Stimulated activated CD8-positive, alpha-beta memory T cell treated with anti-CD3 and anti-CD28 coated beads, Interleukin-2, amount 100 ng/mL, for 1 hour (primary cell): ENCODE measurements at places on chromosomes 3 and 15.

DNA sequence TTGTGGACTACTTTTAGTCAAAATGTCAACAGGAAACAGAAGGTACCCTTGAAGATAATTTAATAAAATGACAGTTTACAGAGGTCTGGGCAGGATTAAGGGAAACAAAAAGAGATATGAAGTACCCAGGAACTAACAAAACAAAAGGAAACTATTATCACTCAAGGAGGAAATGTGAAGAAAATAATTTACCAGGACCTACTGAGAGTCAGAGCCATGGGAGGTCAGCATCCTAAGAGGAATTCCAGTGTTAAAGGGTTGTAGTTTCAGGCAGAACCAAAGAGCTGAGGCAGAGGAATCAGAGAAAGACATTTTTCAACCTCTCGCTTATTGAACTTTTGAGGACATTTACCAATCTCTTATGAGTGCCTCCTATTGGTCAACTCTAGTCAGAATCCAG lies 408.9 kb upstream of the CBLB start:
- no peak for DNase-seq

DNA sequence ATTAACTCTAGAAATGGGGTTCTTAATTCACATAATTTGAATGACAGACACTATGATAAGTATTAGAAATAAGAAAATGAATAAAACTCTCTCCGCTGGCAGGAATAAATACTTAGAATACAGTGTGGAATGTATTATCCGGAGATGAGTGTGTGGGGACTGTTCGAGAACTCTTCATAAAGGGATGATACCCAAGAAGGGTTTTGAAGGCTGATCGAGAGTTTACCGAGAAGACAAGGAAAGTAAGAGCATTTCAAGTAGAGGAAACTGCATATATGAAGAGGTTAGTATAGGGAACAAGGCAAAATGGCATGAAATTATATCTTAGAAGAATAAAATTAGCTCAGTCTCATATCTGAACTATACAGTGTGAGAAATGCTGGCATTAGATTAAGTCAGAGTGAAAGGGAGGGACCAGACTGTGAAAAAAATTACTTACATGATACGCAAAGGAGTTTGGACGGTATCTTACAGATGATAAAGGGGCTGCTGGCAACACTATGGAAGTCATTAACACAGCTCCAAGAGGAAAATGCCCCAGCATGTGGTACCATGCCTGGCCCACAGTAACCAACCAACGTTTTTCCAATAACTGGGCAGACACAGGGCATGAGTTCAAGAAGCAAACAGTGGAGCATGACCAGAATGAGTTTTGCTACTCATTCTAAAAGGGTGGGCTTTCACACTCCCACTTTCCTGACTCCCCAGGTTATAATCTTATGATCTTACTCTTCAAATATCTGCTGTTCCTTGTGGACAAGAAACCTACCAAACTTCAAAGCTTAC lies 6.5 kb downstream of the DCBLD2 start:
- DNase-seq, result no peak

- no peak for DNase-seq
Observed at GRCh38 chr3:134333522-134334181, 40.6 kb downstream of the AMOTL2 start.

DNA sequence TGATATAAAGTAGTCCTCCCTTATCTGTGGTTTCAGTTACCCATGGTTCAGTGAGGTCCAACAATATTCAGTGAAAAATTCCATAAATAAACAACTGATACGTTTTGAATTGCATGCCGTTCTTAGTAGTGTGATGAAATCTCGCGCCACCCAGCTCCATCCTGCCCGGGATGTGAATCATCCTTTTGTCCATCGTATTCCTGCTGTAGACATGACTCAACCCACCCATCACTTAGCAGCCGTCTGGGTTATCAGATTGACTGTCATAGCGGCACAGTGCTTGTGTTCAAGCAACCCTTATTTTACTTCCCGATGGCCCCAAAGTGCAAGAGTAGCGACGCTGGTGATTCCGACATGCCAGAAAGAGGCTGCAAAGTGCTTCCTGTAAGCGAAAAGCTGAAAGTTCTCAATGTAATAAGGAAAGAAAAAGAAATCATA lies 48.0 kb upstream of the MEX3B start:
- no peak for DNase-seq

- DNase-seq, result no peak
Observed at GRCh38 chr3:7074217-7074616, 213.3 kb downstream of the GRM7 start.

GRCh38 chr3:31704591-31705179 lies 172.0 kb downstream of the STT3B start:
- no peak for DNase-seq

DNA sequence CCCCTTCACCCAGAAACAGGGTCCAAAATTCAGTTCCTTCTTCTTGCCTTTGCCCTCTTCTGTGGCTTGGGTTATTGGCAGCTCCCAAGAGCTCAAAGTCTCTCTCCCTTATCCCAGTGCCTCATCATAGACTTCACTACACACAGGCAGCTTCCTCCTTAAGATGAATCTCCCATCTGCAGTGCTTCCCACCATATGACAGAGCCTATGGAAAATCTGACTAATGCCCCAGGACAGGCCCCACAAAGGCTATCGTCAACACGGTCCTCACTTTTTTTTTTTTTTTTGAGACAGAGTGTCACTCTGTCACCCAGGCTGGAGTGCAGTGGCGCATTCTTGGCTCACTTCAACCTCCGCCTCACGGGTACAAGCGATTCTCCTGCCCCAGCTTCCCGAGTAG lies 194.1 kb downstream of the MEX3B start:
- DNase-seq, result no peak

DNA sequence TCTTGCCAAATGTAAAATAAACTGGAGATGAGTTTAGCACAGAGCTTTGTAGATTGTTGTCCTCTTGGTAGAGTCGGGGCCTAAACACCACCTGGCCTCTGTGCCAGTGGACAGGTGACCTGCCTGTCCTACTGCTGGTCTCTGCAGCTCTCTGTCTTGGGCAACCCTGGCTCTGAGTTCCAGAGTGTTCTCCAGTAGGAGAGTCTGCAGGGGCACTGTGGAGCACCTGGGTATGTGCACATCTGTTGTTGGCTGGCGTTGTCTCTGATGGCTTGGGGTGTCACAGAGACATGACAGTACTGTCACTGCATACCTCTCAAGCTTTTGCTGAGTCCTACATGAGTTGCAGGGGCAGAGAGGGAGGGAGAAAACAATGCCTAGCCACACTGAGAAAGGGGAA lies 112.6 kb downstream of the IGF1R start:
- no peak for DNase-seq

DNA sequence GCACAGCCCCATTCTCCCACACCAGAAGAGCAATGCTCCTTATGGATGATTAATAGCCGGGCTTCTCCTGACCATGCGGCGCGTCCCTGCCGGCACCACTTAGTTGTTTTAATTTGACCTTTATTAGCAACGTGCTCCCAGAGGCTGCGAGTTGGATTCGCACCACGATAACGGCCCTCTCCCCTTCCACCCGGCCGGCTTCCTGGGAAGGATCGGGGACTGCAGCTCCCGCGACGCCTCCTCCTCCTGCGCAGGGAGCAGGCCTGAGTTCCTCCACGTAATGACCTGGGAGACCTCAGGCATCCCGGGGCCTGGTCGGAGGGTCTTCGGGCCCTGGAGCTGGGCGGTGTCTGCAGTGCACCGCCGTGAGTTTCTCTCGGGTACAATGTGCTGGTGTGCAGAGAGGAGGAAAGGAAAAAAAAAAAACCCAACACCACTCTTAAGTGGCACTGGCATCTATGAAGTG lies 243.3 kb upstream of the TOPAZ1 start:
- no peak for DNase-seq

GRCh38 chr15:58438956-58439355 lies 7.2 kb downstream of the LIPC start:
- no peak for DNase-seq

GRCh38 chr3:23438657-23439056 lies 235.5 kb downstream of the UBE2E2 start:
- DNase-seq, result no peak

DNA sequence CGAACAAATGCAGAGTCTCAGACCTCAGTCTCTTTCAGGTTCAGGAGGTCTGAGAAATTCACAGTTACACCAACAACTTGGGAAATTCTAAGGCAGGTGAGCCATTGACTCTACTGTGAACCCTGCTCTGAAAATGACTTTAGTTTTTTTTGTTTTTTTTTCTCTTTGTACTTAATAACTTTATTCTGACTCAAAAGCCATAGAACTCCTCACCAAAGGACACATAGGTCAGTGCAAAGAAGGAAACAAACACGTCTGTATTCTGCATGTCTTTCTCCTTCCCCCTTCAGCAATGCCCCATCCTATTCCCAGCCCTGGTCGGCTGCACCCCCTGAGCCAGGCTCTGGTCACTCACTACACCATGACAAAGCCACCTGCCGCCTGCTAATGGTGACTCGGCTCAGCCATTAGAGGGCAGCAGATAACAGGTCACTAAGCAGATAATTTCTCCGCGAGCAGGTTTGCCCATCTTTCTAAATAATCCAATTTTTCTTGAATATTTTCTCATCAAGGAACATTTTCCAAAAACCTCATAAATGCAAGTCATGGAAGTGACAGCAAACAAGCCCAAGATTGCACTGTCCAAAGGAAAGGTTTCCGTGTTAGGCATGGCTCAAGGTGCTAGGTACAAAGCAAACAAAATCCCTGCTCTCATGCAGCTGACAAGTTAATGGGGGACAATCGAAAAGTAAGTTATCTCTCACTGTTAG lies 37.7 kb downstream of the TM4SF4 start:
- DNase-seq, result peak; percentile 9

DNA sequence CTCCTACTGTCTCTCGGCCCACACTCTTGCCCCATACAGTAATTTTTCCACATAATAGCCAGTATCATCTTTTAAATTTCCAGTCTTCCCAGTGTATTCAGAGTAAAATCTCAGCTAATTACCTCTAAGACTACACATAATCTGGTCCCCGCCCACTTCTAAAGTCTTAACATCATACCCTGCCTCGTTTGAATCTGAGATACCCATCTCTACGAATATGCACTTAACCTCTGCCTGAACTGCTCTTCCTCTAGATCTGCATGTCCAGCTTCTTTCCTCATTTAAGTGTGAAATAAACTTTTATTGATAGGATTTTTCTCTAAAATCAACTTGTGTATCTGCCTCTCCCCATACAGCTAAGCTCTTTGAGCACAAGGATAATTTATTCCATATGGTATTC lies 34.6 kb downstream of the COPS2 start:
- DNase-seq, result no peak

GRCh38 chr15:90338532-90338931 lies 13.6 kb upstream of the ZNF774 start:
- no peak for DNase-seq

DNA sequence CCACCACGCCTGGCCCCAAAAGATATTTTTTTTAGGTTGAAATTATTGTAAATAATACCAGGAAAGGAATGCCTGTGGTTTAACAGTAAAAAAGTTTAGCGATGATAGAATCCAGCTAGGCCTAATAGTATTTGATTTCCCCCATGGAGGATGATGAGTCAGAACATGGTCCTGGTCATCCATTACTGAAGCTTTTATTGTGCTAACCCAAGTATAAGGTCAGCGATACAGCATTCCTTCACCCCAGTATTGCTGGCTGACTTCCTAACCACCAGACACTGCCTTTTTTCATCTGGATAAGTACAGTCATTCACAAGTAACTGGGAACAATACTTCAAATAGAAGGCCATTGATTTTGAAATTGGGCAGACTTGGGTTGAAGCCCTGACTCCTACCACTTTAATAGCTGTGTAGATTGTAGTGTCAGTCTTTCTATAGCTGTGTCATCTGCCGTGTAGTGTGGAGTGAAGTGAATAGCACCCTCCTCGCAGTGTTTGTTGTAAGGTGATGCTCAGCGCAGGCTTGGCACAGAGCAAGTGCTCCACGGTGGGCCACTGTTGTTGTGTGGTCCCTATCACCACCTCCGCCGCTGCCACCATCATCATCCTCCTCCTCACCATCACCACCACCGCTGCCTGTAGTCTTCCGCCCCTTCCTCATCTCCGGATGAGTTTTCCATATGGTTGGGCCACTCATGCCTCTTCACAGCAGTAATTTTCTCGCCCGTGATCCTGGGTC lies 436.0 kb upstream of the TPM1 start:
- no peak for DNase-seq

GRCh38 chr15:31338879-31339557 lies 12.4 kb downstream of the KLF13 start:
- no peak for DNase-seq

GRCh38 chr3:89216016-89216739 lies 108.8 kb downstream of the EPHA3 start:
- no peak for DNase-seq

DNA sequence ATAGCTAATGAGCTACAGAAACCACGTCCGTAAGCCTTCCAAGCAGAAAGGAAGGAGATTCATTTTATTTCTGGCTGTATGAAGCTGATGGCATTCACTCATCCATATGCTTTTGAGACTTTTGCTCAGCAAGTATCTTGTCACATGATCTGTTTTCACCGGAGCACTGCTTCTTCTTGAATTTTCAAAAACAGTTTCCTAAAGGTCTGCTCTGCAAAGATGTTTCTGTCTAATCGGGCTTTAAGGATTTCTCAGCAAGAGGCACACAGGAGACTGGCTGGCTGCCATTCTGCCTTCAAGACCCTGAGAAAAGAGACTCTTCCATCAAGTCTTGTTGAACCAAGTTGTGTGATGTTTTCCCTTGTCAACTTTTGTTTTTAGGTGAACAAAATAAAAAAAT lies 289.6 kb upstream of the LYSMD4 start:
- no peak for DNase-seq

- no peak for DNase-seq
Observed at GRCh38 chr3:24164967-24165602, 220.0 kb downstream of the NR1D2 start.

DNA sequence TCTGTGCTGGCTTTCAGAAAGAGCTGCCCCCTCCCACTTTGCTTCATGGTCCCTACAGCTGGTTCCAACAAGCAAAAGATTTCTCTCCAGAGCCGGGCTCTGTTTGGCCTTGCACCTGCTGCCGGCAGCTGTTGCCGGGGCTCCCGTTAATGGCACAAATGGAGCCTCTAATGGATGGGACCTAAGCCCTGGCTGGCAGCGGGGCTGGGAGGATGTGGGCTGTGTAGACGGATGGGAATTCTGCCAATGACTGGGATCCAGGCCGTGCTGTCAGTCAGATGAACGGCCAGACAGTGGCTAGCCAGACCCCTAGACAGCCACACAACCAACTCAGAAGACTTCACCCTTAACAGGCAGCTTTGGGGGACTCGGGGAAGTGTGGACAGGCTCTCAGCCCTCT lies 88.0 kb downstream of the RPLP1 start:
- no peak for DNase-seq

- DNase-seq, result no peak
Observed at GRCh38 chr15:59398220-59398619, 25.5 kb upstream of the MYO1E start.

DNA sequence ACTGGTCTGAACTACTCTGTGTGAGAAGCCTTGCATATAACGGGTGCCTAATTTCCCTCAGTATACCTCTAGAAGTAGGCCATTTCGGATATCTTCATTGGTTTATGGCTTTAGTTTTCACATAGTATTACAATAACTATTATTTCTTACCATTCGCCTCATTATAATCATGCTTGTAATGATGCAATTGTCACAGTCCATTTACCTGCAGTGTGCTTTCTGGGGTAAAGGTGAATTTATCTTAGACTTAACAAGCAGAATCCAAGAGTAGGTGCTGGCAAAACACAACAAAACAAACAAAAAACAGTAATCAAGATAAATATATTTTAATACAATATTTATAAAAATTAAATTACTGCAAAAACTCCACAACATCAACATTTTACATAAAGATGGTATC lies 246.0 kb downstream of the WDR72 start:
- no peak for DNase-seq

GRCh38 chr3:155462672-155463071 lies 169.2 kb upstream of the STRIT1 start:
- no peak for DNase-seq
